ELF-1 (cell line): ENCODE measurements at places on chromosomes 12 and 14.

DNA sequence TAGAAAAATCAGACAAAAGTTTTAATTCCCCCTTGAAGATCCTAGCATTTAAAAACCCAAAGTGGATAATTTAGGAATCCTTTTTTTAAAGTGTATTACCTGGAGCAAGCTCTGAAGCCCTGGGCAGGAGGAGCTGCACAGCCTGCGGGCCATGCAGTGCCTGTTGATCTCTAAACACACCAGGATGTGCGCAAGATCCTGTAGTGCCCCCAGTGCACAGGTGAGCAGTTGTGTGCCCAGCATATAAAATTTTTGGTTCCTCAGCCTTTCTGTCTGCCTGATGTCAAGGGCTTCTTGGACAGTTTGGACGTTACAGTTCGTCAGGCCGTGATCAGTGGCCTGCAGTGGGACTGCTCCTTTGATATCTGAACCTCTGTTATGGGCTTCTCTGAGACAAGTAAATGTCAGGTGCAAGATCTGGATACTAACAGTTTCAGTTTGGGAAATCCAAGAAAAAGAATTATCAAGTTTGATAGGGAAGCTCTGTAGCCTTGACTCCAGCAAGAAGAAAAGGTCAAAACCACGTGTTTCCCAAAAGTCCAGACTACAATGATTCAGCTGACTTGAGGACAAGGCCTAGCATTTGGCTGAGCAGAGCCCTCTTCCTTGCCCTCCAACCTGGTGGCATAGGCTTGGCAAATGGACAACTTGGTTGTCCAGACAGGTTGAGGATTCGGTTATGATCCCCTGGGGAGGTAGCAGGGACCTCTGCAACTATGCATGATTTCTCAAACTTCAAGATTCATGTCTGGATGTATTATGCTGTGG is 1.0 kb downstream of the ATXN7L3B start:
- peak; percentile 38 for DNase-seq

GRCh38 chr14:24699052-24699451 is 65.1 kb upstream of the GZMB start:
- no peak for DNase-seq

DNA sequence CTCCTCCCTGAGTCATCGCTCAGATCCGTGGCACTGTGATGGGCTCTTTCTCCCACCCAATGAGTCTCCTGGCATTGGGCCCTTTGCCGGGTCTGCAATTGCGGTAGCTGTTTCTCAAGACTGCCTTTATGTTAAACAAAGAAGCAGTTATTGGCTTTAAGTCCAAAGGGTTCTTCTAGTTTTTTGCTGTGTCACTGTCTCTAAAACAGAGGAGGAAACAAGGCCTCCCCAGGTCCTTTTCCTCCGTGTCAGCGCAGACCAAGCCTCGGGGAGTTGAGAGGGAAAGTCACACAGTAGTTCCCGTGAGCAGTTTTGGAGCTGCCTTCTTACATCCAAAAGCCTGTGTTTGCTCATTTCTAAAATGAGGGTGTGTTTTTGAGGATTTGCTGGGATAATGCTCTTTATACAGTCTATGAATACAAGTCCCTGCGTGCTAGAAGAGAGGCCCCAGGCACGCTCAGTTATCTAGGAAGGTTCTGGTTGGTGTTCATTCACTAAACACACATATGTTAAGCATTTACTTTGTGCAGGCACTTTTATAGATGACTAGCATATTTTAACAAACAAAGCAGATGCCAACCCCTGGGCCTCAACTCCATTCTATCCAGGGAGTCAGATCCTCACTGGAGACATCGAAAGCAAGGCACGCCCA is 126.0 kb upstream of the PZP start:
- DNase-seq, result no peak

DNA sequence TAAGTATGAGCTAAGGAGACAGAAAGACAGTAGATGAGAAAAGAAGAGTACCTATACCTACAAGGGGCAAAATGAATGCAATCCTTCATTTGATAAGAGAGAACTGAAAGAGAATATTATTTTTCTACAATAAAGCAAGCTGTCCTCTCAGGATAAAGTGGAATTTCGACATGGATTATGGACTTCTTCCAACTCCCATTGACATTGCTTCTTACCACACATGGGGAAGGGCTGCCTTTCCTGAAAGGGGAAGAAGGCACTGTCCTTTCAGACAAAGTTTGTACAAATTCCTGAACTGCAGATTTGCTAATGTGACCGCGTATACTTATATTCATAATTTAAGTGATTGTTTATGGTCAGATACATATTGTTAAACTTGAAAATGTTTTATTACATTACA is 4.3 kb upstream of the HEBP1 start:
- DNase-seq, result no peak
